Muscle of leg (tissue), 16 donors: ENCODE measurements at places on chromosomes 4 and X. TPM values are rescaled to one million over a fixed set of nuclear protein-coding genes. Genes with fewer than 3 reads are reported as not detected.

The KIF4A gene
- 7.4 TPM for polyA plus RNA-seq

DNA sequence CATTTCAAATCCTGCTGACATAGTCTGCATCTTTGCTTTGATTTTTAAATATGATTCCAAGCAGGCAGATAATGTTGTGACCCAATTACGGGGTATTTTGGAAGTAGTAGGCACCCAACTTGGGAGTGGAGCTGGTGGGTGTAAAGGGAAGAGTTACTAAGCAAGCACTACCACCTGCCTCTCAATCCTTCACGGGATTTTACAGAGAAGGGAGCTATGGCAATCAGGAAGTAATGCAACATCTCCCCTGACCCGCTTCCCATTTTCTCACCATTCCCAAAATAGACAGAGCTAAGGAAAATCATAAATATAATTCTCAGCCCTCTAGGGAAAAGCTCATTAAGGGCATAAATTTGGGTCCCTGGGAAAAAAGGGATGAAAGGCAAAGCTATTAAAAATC lies 9.2 kb downstream of the APBB2 start:
- DNase-seq, result no peak

GRCh38 chrX:69324851-69325250 lies 159.6 kb upstream of the PJA1 start:
- DNase-seq, result no peak

The DGAT2L6 gene
- polyA plus RNA-seq, result not detected

- no peak for DNase-seq
Observed at GRCh38 chr4:154422152-154422551, 69.4 kb downstream of the DCHS2 start.

DNA sequence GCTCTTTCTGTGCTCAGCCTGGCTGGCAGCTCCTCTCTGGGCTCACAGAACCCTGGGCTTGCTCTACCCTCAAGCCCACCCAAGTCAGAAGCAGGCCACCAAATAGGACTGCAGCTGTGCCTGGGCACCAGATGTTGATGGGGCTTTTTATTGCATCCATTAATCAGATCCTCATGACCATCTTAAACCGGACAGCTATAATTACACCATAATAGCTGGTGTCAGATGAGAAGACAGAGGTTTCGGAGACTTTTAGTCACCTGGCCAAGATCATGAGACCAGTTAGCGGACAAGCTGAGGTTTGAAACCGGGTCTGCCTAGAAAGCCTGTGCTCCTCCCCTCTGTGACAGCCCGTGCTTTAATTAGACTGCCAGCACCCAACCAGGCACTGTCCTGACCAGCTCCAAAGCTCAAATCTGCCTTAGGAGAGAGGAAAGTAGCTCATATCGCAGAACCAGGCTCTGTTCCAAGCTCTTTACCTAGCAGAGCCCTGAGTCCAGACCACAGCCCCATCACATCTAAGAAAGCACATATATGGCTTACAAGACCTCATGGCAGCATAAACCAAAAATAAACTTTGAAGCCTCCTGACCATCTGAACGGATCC lies 88.9 kb downstream of the JAKMIP1 start:
- no peak for DNase-seq

DNA sequence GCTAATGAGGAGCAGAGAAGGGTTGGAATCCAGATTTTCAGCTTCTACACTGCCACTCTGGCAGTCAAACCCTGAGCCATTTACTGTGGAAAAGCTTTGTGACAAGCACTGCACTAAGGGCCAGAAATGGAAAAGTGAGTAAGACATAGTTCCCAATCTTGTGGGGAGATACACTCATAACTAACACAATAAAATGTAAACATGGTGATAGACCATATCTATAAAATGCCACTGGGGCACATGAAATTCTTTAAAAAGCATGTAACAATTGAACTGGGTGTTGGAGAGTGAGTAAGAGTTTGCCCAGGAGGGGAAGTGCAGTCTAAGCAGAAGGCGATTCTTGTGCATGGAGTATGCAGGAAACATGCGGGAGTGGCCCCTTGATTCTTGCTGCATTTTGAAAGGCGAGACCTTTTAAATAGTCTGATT lies 32.0 kb upstream of the ANXA5 start:
- no peak for DNase-seq

DNA sequence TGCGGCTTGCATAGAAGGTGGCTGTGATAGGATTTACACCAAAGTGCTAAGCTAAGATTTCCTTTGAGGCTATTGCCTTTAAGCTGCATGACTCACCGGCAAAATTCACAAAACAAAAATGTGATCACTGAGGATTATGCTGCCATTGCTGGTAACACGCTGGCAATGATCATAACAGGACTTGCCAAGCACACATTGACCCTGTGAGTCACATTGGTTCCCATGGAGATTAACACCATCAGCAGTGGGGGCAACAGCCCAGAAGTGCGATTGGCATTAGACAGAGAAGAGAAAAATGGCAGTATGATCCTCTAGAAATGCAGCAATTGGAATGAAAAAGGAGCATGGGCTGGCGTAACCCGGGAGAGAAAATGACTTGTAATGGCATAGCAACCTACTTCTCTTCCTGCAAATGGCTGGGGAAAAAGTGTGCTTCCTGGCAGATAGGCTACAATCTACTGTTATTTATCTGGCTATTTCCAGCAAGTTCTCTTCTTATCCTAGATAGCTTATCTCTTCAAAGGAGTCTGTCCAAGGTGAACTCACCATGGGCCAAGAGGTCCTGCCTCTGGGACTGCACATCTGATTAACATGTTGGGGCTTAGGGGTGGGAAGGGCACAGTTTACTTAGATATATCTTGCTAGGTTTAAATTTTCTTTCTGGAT lies 314.2 kb upstream of the IGFBP7 start:
- DNase-seq, result no peak

DNA sequence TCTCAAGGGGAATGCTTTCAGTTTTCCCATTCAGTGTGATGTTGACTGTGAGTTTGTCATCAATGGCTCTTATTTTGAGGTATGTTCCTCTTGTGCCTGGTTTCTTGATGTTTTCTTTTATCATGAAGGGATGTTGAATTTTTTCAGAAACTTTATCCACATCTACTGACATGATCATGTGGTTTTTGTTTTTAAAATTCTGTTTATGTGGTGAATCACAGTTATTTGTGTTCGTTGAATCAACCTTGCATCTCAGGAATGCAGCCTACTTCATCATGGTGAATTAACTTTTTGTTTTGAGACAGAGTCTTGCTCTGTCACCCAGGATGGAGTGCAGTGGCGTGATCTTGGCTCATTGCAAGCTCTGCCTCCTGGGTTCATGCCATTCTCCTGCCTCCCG lies 263.1 kb upstream of the KLF3 start:
- no peak for DNase-seq

GRCh38 chr4:168724686-168725411 lies 228.0 kb downstream of the PALLD start:
- no peak for DNase-seq

GRCh38 chrX:71131510-71131909 lies 13.1 kb downstream of the MED12 start:
- DNase-seq, result no peak
